ENCODE measurements at places on chromosomes 16 and 17. TPM values are rescaled to one million over a fixed set of nuclear protein-coding genes. Genes with fewer than 3 reads are reported as not detected.

TMEM238L gene
- polyA plus RNA-seq: 1.2 TPM

NKD1 gene
- 14.6 TPM for polyA plus RNA-seq

CRHR1 gene
- 0.67 TPM for polyA plus RNA-seq

VTN gene
- 21.6 TPM for polyA plus RNA-seq

B3GNT9 gene
- polyA plus RNA-seq: 7.5 TPM

KIAA0753 gene
- 42.2 TPM for polyA plus RNA-seq

DNA sequence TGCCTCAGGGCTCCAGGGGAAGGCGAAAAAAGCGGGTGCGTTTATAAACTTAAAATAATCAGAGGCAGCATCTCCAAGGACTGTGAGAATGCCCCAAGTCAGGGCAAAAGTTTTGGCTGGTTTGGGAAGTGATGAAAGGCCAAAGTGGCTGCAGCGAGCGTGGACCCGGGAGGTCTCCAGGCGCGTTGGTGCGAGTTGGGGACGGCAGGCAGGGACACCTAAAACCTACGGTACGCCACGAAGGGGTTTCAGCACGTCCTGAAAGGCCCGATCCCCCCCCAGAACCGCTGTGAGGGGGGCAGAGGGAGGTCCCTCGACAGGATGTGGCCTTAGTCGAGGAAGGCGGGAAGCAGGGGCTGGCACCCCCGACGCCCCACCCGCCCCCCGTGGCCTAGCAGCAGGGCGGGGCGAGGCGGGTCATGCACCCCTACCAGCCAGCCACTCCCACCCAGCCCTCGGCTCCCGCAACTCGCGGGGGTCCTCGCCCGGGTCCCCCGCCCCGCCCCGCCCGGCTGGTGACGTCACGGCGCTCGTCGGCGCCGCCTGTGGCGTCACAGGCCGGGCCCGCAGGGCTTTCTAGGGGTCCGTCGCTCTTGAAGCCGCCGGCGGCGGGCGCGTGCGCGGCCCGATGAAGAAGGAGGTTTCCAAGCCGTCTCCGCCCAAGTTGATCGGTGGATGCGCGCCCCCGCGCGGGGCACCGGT is at the start of gene MYCBPAP:
TSS of gene MYCBPAP (plus strand) at position 569 of the 702 bp plus-strand sequence. CDS start 236 bp downstream, outside the sequence.
- peak; percentile 77 for DNase-seq

GRCh38 chr17:8490256-8491023 is 54.8 kb downstream of the NDEL1 start:
- DNase-seq: no peak

- no peak for DNase-seq
Measured at GRCh38 chr17:82064433-82065192, 991 bp downstream of the DUS1L start.

DNA sequence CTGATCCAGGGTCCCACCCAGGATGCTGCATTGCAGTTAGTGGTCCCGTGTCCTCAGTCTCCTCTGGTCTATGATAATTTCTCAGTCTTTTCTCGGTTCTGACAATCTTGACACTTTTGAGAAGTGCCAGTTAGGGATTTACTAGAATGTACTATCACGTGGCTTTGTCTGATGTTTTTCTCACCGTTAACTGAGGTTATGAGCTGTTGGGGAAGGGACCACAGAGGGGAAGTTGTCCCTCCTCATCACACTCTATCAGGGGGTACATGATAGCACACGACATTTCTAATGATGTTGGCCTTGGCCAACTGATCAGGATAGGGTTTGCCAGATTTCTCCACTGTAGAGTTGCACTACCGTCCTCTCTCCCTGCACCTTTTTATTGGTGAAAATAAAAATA is 250.9 kb upstream of the SDK2 start:
- no peak for DNase-seq

GRCh38 chr16:11563493-11564040 is 23.2 kb downstream of the LITAF start:
- DNase-seq: no peak

GRCh38 chr16:30115238-30115637 is 1.9 kb upstream of the GDPD3 start:
- no peak for DNase-seq

DNA sequence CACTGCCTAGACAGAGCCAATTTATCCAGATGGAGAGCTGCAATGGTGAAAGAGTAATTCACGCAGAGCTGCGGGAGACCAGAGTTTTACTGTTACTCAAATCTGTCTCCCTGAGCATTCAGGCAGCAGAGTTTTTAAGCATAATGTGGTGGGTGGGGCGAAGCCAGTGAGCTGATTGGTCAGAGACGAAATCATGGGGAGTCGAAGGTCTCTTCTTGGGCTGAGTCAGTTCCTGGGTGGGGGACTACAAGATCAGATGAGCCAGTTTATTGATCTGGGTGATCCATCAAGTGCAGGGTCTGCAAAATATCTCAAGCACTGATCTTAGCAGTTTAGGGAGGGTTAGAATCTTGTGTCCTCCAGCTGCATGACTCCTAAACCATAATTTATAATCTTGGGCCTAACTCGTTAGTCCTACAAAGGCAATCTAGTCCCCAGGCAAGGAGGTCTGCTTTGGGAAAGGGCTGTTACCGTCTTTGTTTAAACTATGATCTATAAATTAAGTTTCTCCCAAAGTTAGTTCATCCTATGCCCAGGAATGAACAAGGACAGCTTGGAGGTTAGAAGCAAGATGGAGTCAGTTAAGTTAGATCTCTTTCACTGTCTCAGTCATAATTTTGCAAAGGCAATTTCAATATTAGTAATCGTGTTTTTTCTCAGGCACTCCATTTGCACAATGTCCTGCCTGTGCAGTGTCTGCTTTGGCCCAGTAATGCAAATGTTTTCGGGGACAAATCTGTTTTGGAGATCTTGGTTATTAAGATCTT is 27.0 kb downstream of the PIGL start:
- DNase-seq: no peak

DNA sequence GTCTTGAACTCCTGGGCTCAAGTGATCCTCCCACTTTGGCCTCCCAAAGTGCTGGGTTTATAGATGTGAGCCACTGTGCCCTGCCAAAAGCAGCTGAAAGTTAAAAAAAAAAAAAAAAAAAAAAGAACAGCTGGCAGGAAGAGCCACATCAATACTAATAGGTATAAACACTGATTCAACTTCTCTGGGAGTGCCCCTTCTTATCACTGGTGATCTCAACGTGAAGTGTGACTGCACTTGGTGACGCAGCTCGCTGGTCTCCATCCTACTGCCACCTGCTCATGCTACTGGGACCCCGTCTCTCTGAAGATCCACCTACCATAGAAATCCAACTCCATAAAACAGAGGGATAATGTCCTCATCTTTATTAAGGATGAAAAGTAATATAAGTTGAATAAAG is 40.8 kb downstream of the RNF157 start:
- DNase-seq: no peak

- DNase-seq: no peak
Measured at GRCh38 chr17:32970281-32970680, 21.4 kb upstream of the SPACA3 start.

- DNase-seq: peak; percentile 39
Measured at GRCh38 chr17:56977673-56978395, at the start of gene SCPEP1. TSS of gene SCPEP1 (plus strand) at chr17:56978131. CDS start at chr17:56978160, 29 bp downstream.

DNA sequence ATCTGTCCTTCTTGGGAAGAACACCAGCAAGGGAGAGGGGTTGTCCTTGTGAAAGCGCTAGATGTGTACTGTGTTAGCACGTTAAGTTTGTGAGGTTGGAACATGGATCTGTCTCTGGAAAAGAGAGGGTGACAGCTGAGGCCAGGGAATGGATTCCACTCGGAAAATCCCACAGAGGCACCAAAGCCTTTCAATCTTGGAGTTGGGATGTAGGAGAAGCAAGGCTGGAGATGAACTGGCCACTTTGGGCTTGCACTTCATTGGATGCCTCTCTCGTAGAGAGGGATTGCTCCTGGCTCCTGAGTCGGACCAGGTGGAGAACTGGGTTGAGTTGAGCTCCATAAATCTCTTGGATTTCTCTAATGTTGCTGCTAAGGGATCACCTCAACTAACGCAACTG is 67.2 kb downstream of the CCDC182 start:
- no peak for DNase-seq

DNA sequence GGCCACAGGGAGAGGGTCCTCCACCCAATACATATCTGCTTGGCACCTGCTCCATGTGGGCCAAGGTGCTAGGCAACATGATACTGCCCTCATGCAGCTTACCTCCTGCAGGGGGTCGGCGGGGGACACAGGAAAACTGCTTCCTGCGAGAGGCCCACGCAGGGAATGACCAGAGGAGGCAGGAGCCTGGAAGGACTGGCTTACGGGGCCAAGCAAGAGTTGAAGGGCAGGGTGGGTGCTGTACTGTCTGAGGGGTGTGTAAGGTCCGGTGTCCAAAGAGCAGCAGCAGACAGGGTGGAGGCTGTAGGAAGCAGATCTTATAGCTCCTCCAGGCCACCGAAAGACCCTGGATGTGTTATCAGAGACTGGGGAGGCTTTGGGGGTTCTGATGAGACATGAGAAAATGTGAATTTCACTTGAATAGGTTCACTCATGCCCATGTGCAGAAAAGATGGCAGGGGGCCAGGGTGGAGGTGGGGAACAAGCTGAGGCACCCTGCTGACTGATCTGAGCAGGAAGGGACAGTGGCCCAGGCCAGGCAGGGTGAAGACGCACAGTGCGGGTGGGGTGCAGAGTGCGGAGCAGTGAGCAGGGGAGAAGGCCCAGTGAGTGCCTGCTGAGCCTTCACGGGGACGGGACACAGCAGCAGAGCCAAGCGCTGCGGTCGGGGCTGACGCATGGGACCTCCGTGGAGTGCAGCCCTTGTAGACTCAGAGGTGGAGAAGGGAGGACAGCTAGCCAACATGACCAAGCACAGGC is 8.3 kb downstream of the FLCN start:
- no peak for DNase-seq

GRCh38 chr16:22063888-22064467 is 28.4 kb upstream of the VWA3A start:
- DNase-seq: no peak

- DNase-seq: no peak
Measured at GRCh38 chr17:40696651-40697072, 6.9 kb downstream of the KRT24 start.
